ENCODE measurements at places on chromosomes 12 and 14.

DNA sequence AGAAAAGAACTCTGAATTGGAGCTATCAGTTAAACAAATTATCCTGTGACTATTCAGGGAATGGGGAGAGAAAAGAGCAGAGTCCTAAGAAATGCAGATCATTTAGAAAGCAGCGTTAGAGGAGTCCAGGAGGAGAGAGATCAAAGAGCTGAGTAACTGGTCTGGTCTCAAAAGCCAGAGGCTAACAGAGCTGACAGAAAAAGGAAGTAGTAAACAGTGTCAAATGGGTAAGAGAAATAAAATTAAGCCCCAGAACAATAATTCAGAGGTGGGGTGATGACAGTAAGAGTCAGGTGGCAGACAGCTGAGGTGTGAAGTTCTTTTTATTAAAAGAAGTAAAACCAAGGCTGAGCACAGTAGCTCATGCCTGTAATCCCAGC, 19.3 kb downstream of the GXYLT1 start:
- DNase-seq, result no peak

GRCh38 chr14:42654707-42655106, 1048.0 kb downstream of the LRFN5 start:
- no peak for DNase-seq

DNA sequence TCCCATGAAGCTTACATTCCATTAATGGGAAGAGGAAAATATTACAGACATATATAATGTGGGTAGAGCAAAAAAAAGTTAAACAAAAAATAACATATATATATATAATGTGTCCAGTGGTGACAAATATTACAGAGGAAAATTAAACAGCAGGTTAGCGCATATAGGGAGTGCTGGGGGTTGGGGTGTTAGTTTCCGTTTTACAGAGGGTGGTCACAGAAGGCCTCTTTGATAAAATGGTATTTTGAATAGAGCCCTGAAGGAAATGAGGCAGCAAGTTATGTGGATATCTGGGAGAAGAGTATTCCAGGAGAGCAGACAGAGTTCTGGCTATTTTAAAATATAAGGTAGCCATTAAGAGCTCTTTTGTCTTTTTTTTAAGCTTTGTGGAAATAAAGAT, 73.2 kb downstream of the DCAF5 start:
- no peak for DNase-seq

DNA sequence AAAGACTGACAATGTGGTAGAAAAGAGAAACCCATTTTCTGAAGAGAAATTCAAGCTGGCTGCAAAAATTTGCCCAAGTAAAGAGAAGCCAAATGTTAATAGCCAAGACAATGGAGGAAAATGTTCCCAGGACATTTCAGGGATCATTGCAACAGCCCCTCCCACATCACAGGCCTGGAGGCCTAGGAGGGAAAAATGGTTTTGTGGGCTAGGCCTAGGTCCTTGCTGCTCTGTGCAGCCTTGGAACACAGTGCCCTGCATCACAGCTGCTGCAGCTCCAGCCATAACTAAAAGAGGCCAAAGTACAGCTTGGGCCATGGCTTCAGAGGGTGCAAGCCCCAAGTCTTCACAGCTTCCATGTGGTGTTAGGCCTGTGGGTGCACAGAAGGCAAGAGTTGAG, 332.4 kb upstream of the LRIG3 start:
- no peak for DNase-seq

DNA sequence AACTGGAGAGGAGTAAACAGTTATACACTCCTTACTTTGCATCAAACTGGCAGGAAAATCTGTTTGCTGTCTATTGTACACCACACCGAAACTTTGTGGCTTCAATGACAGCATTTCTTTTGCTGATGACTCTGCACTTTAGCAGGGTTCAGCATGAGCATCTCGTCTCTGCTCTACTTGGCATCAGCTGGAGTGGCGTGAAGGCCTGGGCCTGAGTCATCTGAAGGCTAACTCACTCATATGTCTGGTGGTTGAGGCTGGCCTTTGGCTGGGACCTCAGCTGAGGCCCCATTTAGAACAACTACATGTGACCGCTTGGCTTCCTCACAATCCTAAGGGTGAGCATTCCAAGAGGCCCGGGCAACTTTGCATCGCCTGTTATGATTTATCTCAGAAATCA, 28.7 kb upstream of the REP15 start:
- DNase-seq, result peak; percentile 23

- DNase-seq, result no peak
These were observed 84.6 kb upstream of the PLEKHA5 start for GRCh38 chr12:19044891-19045290.

- DNase-seq, result no peak
These were observed 2.9 kb downstream of the FGFR1OP2 start for GRCh38 chr12:26941215-26941594.

- no peak for DNase-seq
These were observed 468.0 kb upstream of the SYT1 start for GRCh38 chr12:78396538-78396937.

- DNase-seq, result no peak
These were observed 61.1 kb downstream of the TESC start for GRCh38 chr12:117038023-117038680.

DNA sequence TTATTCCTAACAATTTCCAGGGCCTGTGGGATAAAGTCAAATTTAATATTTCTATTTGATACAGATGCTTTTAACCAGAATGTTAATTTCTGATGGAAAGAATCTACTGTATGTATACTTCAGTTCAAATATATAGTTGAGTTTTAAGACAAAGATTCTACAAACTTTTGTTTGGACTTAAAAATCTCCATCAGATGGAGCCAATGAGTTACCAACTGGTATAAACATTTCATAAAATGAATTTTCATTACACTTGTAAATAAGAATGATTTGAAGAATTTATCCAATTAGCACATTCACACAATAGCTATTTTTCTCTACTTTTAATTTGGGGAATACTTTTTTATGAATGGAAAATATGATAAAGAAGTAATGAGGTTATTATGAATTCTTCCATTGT, 425.2 kb upstream of the MIS18BP1 start:
- DNase-seq, result no peak

- DNase-seq, result no peak
These were observed 126.4 kb upstream of the FOXN3 start for GRCh38 chr14:89543425-89543790.

DNA sequence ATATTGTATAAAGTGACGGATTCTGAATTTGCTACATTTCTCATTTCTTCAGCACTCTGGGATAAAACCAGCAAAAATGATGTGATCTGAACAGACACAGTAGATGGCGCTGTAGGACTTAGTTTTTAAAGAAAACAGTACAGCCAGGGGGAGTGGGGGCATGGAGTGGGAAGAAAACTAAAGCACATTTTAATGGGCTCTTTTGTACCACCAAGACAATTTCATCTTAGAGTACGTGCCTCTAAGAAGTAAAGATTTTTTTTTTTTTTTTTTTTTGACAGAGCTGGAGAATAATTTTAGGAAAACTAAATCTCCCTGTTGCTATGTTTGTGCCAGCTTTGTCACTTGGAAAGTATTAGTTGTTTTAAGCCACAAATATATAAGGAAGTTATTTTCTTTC, 124.4 kb downstream of the RAD51B start:
- DNase-seq, result peak; percentile 89

DNA sequence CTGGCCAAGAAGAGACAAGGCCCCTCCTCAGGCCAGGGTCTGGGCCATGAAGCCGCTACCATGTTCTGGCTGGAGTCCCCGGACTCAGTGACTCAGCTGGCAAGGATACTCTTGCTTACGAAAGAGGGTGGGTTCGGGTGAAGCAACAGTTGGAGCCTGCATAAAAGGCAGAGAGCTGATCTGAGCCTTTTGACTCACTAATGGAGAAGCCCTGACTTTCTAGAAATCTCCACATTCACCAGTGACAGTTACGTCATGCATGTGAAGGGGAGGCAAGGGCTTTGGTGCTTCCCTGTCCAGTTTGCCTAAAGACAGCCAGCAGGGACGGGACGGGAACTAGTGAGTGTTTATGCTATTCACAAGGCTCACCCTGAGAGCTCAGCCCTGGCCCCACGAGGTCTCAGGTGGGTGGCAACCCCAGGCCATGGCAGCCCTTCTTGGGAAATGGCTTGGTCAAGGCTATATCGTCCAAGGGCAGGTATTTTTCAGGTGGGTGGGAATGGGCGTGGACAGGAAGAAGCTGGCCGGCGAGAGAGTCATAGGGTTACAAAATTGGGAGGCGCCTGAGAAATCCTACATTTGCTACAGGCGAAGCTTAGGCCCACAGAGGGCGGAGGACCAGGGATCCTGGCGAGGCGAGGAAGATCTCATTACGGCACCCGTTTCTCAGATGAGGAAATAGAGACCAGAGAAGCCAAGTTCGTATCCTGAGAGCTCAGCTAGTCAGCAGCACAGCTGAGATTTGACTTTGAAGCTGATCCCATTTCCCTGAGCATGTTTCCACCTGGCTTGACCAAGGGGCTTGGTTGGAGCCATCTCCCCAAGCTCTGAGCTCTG, 314.6 kb downstream of the BCL11B start:
- DNase-seq, result peak; percentile 81

DNA sequence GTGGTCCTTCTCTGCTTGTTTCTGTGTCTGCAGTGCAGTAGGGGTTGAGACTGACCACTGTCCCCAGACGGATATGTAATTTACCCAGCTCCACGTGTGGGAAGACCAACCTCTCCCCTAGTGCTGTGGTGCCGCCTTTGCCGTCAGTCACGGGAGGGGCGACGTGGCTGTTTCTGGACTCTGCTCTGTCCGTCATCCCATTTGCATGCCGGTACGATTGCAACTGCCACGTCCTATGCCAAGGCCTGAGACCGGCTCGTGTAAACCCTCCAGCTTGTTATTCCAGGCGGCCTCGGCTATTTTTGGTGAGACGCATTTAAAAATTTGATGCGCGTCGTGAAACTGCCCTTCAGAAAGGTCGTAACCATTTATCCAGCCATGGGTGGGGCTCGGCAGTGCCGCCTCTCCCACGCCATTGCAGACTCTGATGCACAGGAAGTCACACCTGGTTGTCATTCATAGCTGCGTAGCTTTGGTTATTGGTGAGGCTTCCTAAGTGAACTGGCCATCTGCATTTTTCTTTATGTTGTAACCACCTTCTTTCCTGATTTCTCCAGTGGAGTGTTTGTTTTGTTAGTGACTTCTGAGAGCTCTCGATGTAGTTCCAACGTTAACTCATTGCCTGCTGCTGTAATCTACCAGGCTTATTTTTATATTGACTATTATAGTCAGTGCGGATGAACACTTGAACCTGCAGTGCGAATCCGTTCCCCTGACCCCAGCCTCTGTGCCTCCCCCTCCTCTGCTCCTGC, 75.1 kb downstream of the ADGRD1 start:
- no peak for DNase-seq
